ENCODE measurements at places on chromosomes 6 and 20. TPM values are rescaled to one million over a fixed set of nuclear protein-coding genes. Genes with fewer than 3 reads are reported as not detected.

- H3K4me1 ChIP-seq, result no peaks in the 10 kb centered on the region
- no peak for DNase-seq
- no peaks in the 10 kb centered on the region for H3K36me3 ChIP-seq
- peaks cover 65% of the 10 kb centered on the region for H3K27me3 ChIP-seq
- no peak overlapping the region for H3K27ac ChIP-seq
Measured at GRCh38 chr20:62694106-62694505, 14.5 kb upstream of the NTSR1 start.

DNA sequence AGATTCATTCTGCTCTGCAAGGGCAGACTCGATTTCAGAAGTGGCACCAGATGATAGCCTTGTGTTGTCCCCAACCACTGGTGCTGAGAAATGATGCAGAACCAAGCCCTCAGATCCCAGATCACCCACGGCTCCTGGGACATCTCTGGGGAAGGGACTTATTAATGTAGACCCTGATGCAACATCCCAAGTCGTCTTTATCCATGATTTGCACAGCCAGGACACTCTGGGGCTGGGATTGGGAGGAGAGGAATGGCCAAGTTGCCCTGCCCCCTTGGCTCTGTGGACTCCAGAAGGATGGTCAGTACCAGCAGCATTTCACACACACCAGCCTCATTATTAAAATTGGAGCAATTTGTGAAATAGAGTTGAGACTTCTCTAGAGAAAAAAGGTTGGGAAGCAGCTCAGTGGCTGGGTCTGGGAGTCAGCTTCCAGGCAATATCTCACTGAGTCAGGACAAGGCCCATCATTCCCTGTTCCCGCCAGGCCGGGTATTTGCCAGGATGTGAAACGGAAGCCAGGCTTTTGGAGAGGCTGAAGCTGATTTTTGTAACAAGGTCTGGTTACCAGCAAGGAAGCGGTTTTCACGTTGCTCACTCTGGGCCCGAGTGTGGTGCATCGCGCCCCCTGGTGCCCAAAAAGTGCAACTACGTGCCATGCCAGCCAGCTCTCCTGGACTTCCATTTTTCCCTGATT, 67.4 kb downstream of the ZBTB2 start:
- H3K27ac ChIP-seq, result peak overlapping the region; percentile 26
- peaks cover 9% of the 10 kb centered on the region for H3K4me1 ChIP-seq
- H3K4me3 ChIP-seq, result 0 out of 2 replicates have a peak overlapping the region, but pooled peaks have one; percentile 7
- no peaks in the 10 kb centered on the region for H3K36me3 ChIP-seq
- DNase-seq, result peak; percentile 97

DNA sequence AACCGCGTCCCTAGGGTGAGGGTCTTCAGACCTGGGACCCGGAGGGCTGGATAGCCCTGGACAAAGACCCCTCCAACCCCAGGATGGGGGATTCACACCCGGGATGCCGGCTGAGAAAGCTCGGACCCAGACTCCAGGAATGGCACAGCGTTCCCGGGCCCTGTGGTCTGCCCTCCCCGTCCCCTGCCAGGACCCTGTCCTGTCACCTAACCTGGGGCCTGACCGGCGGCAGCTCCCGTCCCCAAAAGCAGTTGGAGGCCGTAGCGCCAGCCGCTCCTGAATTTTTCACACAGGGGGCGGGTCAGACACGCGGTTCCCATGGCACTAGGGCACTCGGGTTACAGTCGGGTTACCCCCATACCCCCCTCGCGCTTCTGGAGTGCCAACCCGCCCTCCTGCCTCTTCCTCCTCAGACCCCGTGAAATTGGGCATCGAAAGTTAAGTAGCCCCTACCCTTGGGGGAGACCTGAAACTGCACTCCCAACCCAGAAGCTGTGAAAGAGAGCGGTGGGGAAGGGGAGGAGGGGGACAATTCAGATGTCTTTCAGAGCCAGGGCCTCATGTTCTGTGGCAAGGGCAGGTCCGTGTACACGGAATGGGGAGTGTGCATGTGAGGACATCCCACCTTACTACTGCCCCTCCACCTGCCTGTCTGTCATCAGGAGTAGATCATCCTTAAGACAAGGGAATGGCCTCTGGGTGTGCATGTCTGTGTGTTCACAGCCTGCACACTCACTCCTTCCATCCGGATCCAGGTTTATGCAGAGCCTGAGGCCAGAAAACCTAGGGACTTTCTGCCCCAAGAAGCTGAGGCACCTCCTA, 595 bp downstream of the REM1 start:
- no peaks in the 10 kb centered on the region for H3K4me1 ChIP-seq
- no peak for DNase-seq
- H3K36me3 ChIP-seq, result no peaks in the 10 kb centered on the region

- H3K36me3 ChIP-seq, result no peaks in the 10 kb centered on the region
- no peaks in the 10 kb centered on the region for H3K27me3 ChIP-seq
- peaks cover 6% of the 10 kb centered on the region for H3K4me1 ChIP-seq
- no peak overlapping the region for H3K27ac ChIP-seq
- no peak for DNase-seq
Measured at GRCh38 chr6:141321493-141322347, 811.0 kb upstream of the GJE1 start.

DNA sequence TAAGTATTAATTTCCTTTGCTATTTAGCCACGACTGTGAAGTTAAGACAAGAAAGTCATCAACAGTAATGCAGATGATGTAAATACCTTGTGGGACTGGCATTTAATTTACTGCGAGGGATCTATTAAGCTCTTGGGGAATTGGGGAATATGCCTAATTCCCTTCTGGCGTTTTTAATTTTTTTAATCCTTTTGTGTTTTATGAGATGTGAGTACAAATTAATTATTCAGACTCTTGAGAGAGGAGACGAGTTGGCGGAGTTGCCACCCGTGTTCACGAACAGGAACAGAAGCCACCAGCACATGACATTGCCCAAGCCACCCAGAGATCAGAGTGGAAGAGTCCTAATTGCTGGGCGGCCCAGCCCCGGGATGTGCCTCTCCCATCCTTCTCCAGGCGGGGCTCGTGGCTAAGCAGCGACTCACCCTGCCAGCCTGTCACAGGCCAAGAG, 533 bp upstream of the CRYBG1 start:
- H3K4me1 ChIP-seq, result no peaks in the 10 kb centered on the region
- no peaks in the 10 kb centered on the region for H3K27me3 ChIP-seq
- H3K27ac ChIP-seq, result no peak overlapping the region
- DNase-seq, result no peak
- no peaks in the 10 kb centered on the region for H3K36me3 ChIP-seq

DNA sequence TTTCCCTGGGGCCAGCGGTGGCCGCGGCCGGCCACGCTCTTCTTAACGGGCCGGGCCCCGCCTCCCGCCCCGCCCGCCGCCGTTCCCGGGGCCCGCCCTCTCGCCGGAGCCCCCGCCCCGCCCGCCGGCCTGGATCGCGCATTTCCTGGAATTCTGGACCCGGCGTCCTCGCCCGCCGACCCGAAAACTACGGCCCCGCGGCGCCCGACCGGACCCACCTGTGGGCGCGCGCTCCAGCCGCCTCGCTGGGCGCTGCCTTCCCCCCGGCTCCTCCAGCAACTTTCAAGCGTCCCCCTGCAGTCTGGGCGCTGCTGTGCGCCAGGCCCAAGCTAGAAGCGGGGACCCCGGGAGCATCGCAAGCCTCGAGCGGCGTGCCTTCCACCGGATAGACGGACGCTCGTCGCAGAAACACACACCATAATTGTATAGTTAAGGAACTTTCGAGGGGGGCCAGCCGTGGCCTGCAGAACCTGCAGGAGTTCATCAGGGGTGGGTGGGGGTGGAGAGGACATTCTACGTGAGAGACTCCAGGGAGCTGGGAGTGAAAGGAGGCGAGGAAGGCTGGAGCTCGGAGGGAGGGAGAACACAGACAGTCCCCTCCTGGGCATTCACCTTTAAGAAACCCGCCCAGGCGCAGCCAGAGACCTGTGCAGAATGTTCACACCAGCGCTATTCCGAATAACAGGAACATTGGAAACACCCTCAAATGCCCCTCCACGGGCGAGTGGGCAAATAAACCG, at the start of gene ADA:
TSS of gene ADA (minus strand) at position 16 of the 740 bp plus-strand sequence. CDS start 92 bp downstream, outside the sequence.
- no peaks in the 10 kb centered on the region for H3K36me3 ChIP-seq
- H3K4me1 ChIP-seq, result peaks cover 3% of the 10 kb centered on the region
- peak; percentile 76 for DNase-seq
- H3K27me3 ChIP-seq, result no peaks in the 10 kb centered on the region
- no peak within 1 kb of the TSS for H3K27ac ChIP-seq
- peak within 1 kb of the TSS; percentile 69 for H3K4me3 ChIP-seq

Gene SDC4
- total RNA-seq, result 48.7 TPM

Gene EFCAB8
- total RNA-seq, result 0.28 TPM

Gene RHAG
- not detected for total RNA-seq
